CD4-positive, alpha-beta T cell treated with Interleukin-15 for 1 hour (primary cell): ENCODE measurements at places on chromosomes 12 and 14.

DNA sequence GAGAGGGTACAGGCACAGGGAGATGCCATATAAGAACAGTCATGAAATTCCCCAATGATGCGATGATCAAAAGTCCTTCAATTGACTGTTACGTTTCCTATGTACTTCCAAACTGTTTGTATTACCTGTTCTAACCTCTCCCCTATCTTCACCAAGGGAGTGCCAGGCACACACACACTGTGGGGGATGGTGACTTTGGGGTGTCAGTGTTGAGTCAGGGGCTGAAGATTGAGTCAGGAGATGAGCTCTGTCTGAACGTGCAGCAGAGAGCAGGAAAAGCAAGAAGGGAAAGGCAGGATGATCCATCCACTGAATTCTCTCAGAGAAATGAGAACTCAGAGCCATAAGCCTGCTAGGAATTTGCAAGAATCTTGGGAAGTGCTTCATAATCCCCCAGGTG is 153.4 kb downstream of the EFCAB11 start:
- DNase-seq, result no peak

- no peak for DNase-seq
These were observed 60.3 kb downstream of the ARF6 start for GRCh38 chr14:49953196-49953595.

GRCh38 chr14:38994731-38995130 is 108.3 kb downstream of the SEC23A start:
- DNase-seq, result no peak

DNA sequence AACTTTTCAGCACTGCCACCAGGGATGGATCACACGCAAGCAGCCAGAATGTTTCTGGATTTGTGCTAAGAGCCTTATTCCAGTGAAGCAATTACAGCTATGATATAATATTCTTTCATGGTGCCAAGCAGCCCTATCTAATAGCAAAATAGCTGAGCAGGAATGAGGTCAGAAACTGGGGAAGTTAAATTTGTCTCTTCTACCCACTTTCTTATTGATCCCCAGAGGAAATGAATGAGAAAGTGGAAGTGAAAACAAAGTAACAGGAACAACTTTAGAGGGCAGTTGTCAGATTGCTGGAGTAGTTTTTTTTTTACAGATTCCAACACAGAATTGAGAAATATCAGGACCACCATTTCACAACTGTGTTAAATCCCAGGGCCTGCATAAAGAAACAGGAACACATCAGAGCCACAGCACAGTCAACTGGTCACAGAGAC is 44.8 kb downstream of the GCH1 start:
- no peak for DNase-seq

GRCh38 chr12:56678852-56679251 is 9.2 kb downstream of the PTGES3 start:
- DNase-seq, result no peak

- DNase-seq, result no peak
These were observed 515.7 kb downstream of the ETNK1 start for GRCh38 chr12:23140710-23141109.

GRCh38 chr12:75103822-75104221 is 105.8 kb downstream of the KCNC2 start:
- no peak for DNase-seq

DNA sequence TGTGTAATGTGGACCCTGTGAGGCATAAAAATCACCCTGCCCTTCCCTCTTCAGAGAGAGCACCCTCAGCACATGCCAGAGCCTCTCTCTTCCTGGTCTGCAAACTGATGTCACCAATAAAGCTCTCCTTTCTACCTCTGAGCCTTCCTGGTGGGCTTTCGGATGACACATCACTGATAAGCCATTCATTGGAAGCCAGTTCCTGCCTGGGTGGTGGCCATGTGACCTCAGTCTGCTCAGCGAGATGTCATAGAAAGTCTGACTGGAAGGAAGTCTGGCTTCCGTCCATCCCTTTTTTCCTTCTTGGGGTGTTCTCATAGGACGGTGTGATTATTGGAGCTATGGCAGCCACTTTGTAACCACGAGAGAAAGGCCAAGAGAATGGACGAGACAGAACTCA is 95.7 kb downstream of the PIWIL1 start:
- DNase-seq, result peak; percentile 6

- no peak for DNase-seq
These were observed 19.5 kb upstream of the MEG3 start for GRCh38 chr14:100806386-100806785.

DNA sequence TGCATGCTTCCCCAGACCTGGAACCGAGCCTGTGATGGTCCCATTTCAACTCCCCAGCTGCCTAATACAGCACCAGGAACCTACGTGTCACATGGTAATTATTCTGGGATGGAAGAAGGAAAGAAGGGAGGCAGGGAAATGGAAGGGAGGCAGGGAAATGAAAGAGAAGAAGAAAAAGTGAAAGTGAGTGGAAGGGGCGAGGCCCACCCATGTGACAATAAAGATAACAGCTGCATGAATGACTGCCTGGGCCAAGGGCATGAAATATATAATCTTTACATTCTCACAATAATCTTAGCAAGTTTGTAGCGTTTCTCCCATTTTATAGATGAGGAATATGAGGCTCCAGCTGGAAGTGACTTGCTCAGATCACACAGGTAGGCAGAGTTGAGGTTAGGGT is 245.0 kb upstream of the PWP1 start:
- DNase-seq, result no peak

DNA sequence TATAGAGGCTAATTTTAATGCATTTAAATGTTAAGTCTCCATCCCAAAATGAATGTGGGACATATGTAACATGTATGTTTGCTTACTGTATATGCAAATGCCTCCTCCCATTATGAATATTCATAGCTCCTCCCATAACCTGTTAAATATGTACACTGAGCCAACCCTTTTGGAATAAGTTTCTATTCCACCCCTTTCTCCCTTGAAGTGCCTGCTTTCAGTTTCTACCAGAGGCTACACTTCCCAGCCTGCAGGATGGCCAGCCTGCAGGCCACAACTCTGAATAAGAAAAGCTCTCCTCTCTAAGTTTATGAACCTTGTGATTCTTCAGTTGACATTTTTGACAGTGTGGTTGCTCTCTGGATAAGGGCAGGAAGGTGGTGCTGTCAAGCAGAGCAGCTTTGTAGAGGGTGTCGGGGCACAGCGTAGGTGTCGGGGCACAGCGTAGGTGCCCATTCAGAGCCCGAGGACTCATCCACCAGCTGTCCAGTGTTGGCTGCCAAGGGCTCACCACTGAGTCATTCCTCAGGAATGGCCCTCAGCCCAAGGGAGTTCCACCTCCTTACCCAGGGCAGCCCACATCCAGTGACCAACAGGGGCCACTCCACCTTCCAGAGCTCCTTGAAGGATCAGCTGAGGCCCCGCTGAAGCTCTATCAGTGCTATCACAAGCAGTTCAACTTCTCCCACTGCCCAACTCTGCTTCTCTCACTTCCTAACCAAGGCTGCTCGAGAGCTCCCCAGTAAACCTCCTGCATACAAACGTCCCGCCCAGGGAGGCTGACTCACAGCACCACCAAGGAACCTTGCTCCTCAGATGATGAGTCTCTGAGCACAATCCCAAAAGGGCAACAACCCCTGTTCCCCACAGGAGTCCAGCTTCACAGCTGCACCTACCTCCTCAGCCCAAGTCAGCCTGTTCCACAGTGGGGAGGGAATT is 31.4 kb downstream of the VWF start:
- peak; percentile 46 for DNase-seq

DNA sequence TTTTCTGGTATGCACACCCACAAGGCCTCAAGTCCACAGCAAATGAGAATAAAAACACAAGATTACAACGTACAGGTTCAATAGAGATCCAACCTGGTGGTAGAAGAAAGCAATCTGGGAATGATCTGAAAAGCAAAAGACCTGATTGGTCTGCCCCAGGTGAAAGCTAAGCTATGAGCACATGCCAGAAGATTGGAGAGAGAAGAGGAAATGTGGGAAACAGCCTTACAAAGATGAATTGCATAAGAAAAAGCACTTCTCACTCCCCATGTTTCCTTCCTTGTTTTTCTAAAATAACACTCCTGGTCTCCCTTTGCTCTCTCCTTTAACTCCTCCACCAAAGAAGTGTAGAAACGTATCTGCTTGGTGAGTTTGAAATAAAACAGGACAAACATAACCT is 77.3 kb upstream of the ANO6 start:
- no peak for DNase-seq

- no peak for DNase-seq
These were observed 123.4 kb downstream of the BICD1 start for GRCh38 chr12:32229971-32230612.

DNA sequence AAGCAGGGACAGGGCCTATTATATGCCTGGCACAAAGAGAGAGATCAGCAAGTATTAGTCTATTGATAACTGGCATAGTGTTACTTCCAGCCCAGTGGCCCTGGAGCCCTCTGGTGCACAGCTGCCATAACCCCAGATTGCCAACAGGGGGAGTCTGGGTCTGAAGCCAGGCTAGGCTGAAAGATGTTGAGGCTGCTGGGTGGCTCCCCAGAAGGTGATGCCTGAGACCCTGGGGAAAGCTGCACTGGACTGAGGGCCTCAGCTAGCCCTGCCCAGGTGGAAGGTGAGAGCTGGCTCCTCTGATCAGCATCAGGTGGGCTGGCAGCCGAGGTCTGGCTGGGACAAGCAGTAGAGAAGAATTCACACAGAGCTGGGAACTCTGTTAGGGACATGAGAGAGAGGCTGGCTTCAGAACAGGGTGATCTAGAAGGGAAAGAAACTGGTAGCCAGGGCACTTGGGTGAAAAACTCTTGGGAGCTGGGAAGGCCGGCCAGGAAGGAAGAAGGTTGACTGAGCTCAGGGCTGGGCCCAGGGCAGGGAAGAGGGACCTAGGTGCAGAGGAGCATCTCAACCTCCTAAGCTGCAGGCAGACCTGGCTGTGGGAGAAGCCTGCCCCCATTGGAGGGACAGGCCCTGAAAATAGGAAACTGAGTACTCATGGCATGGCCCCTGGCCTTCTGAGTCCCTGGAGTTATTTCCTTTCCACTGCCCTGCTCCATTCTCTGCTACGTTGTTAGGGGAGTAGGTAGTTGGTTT is 3.9 kb downstream of the GZMH start:
- peak; percentile 66 for DNase-seq

DNA sequence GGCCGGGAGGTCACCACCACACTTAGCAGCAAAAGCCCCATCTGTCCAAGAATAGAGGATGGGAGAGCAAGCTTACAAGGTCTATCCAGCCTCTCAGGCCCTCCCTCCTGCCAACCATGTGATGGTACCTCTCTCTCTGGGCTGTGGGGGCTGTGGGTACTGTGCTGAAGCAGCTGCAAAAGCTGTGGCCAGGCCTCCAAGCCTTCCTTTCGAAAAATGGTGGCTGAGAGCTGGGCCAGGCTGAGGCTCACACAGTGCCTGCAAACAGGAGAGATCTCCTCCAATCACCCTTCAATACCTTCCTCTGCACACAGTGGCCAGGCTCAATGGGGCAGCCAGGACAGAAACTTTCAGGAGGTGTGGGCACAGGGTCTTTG is 1.1 kb downstream of the IPO4 start:
- no peak for DNase-seq

DNA sequence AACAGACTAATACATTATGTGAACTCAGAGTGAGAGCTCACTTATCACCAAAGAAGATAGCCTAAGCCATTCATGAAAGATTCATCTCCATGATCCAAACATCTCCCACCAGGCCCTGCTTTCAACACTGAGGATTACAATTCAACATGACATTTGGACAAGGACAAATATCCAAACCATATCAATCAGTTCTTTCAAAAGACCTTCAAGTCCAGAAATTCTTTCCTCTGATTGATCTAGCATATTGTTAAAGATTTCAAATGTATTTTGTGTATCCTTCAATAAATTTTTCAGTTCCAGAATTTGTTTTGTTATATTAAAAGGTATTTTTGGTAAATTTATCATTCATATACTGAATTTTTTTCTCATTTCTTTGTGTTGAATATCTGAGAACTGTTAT is 1055.8 kb downstream of the SLC6A15 start:
- no peak for DNase-seq

DNA sequence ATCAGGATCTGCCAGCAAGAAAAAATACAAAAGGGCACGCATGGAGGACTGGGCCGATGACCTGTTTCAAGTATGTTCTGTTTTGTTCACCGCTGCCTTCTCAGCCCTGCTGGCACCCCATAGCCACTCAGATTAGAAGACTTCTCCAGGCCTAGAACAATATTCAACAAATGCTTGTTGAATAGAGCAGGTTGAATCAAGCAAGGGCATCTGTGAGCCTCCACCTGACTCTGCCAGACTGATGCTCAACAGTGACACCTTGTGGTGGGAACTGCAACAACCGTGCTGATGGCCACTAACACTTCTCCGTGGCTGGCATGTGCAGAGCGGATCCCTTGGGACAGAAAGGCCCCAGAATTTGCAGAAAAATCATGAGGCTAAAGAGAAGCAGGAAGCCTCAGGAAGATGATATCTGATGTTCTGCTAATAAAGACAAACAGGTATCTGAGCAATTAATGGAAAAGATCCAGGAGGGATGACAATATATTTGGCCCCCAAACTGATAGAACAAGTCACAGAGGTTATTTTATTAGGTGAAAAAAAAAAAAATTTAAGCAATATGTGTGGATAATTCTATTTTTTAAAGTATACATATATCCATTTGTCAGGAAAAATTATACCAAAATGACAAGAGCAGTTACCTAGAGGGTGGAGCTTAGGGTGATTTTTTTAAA is 114.3 kb downstream of the KSR2 start:
- DNase-seq, result no peak

- no peak for DNase-seq
These were observed 96.6 kb downstream of the APAF1 start for GRCh38 chr12:98741556-98742265.

DNA sequence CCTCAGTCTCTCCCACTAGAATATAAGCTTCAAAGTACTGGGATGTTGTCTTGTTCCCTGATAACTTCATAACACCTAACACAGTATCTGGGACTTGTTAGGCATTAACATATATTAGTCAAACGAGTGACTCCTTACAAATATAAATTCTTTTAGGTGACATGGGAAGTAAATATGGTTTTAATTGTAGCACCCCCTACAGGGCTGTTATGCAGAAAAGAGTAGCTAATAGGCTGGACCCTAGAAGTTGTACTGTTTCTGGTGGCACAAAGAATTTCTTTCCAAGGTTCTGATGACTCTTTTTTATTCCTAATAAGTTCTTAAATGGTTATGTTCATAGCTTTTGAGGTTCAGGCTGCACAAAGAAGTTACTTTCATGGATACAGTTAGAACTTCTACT is 29.8 kb downstream of the GPATCH2L start:
- no peak for DNase-seq

DNA sequence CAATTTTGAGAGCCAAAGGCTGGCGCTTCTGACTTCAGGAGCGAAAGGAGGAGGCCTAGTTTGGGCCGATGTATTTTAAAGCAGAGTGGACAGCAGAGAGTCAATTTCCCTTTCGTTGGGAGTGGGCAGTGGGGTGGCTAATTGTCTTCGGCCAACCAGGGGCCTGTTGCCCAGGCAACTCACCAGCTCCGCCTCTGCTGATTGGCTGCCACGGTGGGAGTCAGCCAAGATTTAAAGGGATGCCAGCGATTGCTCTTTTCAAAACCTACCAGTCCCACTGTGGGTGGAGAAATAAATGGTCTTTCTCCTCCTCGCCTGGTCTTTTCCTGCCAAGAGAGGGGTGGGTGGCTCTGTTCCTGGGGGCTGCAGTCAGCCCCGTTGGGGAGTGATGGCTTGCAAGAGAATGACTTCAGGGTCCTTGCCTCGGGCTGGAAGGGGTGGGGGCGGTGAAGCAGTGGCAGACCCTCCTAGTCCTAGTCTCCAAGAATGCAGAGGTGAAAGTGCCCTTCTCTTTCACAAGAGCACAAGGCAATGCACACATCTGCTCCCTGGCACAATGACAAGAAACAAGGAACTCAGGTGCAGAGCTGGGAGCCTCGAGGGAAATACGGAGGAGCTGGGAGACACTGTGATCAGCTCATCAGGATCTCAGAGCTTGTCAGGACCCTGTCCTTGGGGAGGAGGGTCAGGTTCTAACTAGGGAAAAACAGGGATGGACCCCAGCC is 37.7 kb downstream of the RASAL1 start:
- no peak for DNase-seq
